GM23248 (cell line): ENCODE measurements at places on chromosomes 2 and 18. TPM values are rescaled to one million over a fixed set of nuclear protein-coding genes. Genes with fewer than 3 reads are reported as not detected.

The THOC1 gene
- polyA plus RNA-seq = 23.2 and 23.3 TPM in 2 replicates

The MC4R gene
- polyA plus RNA-seq = 0.14 and 0.33 TPM in 2 replicates

The SERPINB5 gene
- polyA plus RNA-seq = not detected in 2 replicates

The NYAP2 gene
- polyA plus RNA-seq = not detected in 2 replicates

DNA sequence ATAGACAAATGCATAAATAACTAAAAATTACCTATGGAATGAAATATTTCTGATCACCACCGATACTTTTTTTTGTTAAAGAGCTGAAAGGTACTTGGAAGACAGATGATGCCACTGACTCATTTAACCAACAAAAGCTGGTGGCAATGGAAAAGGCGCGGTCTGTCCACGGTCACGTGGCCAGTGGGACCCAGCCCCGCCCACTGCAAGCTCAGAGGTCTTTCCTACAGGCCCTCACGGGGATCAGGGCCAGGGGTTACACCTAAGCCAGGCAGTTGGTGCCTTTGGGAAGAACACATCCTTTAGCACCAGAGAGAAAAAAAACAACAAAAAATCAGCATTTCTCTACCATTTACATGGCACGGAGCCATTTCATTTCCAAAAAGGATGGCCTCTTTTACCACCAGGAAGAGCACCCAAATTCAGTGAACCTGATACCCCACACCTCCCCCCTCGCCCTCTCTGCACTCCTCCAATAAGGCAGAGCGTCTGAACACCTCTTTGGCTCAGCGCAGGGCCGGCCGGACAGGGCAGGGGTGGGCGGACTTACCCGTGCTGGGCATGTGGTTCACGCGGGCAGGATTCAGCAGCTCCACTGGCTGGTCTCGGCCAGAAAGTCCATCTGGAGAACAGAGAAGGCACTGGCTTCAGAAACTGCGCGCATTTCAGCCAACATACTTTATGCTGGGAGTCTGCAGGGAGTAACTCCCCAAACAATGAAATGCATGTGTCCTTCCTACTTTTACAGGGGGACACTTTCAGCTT, 164.6 kb downstream of the HDAC4 start:
- peak; percentile 30 for DNase-seq

- no peak for DNase-seq
Measured at GRCh38 chr2:191747170-191747530, 69.2 kb downstream of the NABP1 start.
